NCI-H187 (cell line): ENCODE measurements at places on chromosomes 2 and 18.
A peak's percentile ranks its signal among the peaks of the same experiment; 100 is the strongest.

DNA sequence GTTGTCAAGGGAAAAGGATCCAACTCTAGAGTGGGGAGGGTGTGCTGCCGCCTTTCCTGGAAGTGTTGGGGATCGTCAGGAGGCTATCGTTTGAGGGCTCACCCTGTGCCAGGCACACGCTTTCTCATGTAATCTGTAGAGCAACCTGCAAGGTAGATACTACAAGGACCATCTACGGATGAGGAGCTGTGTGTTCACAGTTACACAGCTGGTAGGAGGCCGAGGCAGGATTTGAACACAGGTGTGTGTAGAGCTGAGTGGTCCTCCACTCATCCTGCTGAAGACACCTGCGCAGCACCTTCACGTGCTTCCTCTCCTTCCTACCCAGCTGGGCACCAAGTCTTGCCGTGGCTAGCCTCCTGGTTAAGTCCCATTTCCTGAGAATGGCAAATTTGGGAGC is 68.3 kb downstream of the MARCO start:
- DNase-seq, result no peak

DNA sequence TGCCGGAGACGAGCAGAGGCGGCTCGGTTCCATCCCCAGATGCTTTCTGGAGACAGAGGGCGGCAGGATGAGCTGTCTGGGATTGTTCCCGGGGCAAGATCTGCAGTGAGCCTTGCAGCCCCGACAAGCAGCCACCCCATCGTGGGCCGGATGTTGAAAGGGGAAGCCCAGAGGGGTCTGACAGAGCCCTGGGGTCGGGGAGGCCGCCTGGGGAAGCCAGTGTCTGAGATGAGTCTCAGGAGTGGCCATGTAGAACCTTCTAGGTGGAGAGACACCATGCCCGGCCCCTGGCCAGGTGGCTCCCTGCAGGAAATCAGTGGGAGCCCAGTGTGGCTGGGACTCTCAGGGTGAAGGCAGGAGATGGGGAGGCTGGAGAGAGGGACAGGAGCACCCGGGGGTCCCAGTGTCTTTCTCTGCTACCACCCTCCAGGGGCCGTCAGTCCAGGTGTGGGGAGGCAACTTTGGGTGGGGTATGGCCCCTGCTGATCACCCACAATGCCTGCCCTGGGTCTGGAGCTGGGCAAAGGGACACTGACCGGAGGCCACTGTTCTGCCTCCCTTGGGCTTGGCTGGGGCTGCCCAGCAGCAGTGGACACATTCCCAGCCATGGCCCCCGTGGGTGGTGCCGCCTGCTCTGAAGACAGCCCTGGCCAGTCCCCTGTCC is 128.3 kb upstream of the HS6ST1 start:
- DNase-seq, result no peak

DNA sequence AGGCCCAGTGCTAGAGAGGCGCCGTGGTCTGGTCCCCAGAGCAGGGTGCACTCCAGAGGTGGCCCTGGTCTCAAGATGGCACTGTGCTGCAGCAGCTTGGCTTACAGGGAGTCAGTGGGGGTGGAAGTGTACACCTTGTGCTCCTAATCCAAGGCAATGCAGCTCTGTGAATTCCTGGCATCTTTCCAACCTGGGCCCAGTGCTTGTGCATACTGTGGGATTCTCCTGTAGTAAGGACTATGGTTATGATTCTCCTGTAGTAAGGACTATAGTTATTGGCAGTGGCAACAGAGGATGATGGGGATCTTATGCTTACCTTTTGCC is 616.7 kb upstream of the REG3G start:
- DNase-seq, result no peak

GRCh38 chr2:124289060-124289459 is 264.0 kb downstream of the CNTNAP5 start:
- DNase-seq, result no peak

GRCh38 chr18:10239103-10239502 is 215.3 kb upstream of the APCDD1 start:
- DNase-seq, result no peak

DNA sequence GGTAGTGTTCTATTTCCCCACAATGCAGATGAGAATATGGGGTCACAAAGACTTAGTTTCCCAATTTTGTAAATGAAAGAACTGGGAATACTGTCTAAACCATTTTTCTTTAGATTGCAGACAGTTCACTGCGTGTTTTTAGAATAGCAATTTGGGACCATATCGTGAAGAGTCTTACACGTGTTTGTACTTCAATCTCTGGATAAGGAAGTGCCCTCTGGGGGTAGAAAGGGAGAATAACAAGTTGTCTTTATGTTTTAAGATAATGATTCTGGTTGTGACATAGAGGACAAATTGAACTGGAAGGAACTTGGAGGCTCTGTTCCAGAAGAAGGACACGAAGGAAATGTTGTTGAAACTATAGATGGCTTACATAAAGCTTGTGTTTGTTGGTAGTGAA is 457.7 kb downstream of the CBLN2 start:
- DNase-seq, result no peak

DNA sequence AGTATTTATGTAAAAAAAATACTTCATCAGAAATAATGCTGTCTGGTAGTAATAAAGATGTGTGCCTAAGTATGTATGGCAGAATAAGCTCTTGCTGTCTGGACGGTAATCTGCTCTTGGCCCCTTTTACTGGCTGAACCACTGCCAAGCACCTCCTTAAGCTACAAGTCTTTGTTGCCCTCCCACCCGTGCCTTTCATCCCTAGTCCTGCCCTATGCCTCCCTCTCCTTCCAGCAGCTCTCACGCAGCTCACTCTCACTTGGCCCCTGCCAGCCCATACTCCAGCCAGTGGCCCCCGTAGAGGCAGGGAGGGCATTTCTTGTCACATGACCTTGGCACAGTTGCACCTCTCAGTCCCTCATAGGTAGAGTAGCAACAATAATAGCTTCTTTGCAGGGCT is 54.5 kb upstream of the NPAS2 start:
- no peak for DNase-seq

- DNase-seq, result no peak
These were observed 256.0 kb upstream of the POU3F3 start for GRCh38 chr2:104597942-104598341.

DNA sequence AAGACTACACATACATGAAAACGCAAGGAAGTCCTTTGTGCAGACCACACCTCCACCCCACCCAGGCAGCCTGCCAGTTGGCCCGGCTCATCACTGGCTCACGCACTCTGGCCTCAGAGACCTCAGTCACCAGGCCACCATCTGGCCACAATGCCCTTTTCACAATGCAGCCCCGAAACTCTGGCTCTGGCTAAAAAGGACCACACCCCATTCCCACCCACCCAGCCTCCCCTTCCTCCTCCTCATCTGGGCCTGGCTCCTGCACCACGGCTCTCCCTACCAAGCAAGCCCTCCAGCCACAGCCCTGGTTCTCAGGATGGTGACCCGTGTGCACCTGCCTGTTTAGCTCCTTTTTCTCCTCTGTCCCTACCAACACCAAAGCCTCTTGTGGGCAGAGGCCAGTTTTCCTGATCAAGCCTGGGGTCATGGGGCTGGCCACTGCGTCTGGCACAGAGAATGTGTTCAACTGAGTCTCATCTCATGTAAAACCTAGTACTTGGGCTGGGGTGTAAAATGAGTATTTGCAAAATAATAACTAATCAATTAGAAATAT is 7.4 kb downstream of the HDAC4 start:
- DNase-seq, result no peak

DNA sequence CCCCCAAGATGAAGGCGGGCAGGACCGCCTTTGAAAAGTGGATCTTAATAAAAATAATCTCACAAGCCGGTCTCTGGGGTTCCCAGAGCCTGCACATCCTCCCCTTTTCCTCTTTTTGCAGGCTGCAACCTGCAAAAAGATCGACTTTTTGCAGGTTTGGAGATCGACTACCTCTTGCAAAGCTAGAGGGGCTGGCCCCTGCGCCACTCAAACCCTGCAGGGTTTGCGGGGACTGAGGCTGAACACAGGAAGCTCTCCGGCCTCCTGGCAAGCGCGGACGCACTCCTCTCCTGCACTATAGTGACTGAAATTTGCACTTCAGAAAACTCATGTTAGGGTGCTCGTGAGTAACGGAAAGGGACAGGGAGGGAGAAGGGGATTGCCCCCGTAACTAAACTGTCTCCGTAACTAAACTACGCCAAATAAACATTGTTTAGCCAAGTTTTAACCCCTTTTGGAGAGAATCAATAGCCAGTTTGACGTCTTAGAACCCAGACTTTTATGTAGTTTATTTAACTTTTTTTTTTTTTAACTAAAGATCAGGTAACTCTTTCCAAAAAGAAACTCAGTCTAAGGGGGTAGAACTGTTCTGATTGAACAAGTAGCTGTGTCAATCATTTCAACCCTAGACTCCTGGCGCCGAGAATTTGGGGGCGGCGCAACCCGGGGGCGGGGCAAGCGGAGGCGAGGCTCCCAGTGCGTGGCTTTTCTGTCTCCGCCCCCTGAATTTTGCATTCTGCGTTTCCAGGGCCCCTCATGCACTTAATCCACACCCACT is 2.5 kb downstream of the IGFBP5 start:
- peak; percentile 53 for DNase-seq

- DNase-seq, result no peak
These were observed 229.5 kb upstream of the ZC3H15 start for GRCh38 chr2:186256540-186256939.

DNA sequence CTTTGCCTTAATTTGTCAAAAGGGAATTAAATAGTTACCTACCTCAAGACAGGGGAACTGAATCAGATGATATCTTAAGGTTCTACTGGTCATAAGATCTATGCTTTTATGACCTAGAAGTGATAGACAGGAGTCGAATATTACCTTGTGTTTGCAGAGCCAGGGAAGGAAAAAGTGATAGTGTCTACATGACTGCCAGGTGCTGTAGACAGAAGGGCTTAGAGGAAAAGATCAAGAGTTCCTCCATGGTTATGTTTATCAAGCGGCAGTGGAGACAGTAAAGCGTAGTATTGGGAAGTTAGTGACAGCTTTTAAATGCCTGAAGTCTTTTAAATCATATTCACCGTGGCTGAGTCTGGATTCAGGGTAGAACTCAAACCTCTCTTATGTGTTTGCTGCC is 11.9 kb downstream of the CRIM1 start:
- no peak for DNase-seq

DNA sequence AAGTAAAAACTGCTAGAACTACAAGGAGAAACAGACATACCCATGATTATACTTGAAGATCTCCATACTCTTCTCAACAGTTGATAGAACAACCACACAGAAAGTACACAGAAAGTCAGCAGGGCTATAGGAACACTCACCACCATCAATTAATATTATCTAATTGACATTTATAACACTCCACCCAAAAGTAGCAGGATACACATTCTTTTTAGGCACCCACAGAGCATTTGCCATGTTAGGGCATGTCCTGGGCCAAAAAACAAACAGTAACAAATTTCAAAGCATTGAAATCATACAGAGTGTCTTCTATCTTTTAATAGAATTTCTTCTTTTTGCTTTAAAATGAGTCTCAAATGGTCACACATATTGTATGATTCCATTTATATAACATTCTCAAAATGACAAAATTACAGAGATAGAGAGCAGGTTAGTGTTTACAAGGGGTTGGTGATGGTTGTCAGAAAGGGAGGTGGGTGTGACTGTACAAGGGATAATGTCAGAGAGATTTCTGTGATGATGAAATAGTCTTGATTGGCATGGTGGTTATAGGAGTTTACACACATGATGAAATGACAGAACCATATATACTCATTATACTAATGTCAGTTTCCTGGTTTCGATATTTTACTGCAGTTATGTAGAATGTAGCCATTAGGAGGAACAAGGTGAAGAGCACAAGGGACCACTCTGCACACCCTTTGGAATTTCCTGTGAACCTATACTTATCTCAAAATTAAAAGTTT is 82.8 kb downstream of the NCK2 start:
- DNase-seq, result no peak

- no peak for DNase-seq
These were observed 787.2 kb downstream of the TSN start for GRCh38 chr2:122542646-122543045.

DNA sequence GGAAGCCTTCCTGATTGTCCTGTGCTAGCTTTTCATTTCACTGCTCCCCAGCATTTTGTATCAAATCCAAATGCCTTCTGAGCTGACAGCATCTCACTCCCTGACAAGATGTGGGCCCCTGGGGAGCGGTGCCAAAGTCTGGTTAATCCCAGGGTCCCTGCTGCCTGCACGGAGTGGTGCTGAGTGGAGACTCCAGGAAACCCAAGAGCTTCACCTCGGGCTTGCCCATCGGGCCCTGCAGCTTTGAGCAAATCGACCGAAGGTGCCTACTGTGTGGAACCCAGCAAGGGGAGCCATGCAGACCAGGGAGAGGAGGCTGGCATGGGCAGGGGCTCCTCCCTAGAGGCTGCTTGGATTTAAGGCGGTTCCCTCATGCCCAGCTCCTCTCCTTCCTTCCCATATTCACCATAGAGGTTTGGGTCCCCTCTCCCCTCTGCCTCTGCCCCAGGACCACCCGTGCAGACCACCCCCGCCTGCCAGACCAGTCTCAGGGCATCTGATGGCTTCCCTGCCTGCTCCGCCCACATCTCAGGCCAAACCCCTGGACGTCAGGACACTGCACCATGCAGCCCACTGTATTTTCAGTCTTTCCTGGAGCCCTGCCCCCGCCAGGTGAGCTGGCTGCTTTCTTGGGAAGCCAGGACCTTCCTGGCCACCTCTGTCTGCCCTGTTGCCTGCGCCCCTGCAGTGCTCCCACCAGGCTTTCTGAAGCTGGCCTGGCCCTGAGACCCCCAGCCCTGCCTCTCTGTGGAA is 37.8 kb downstream of the RRM2 start:
- DNase-seq, result no peak

GRCh38 chr2:147989809-147990403 is 30.6 kb downstream of the ORC4 start:
- DNase-seq, result no peak

DNA sequence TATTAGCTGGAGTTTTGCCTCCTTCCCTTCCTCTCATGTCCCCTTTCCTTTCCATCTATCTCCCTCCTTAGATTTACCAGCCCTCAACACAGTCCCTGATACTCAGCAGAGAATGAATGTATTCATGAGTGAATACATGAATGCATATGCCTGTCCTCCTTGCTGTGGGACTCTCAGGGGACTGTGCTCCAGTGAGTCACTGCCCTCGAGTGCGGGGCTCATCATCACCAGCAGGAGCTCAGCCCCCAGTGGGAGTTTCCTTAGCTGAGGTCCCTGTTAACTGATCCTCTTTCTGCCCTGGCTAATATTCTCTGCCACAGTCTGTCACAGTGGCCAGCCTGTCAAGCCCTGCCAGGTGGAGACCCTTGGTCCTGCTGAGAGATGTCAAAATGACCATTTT is 104.9 kb upstream of the LHCGR start:
- DNase-seq, result no peak

- no peak for DNase-seq
These were observed 319.9 kb downstream of the MYCN start for GRCh38 chr2:16260041-16260830.

GRCh38 chr2:229566370-229566769 is 148.0 kb downstream of the DNER start:
- DNase-seq, result no peak

DNA sequence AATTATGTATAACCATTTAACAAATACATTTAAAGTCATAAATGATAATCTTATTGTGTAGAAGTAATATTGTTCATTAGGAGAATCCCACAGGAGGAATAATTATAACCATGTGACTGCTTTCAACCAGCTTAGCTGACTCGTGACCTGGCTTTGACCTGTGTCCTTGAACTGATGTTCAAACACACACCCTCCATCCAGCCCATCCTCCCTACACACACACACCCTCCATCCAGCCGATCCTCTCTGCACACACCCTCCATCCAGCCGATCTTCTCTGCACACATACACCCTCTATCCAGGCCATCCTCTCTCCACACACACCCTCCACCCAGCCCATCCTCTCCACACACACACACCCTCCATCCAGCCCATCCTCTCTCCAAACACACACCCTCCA is 83.5 kb downstream of the EIPR1 start:
- peak; percentile 30 for DNase-seq

- DNase-seq, result no peak
These were observed 47.6 kb downstream of the PDCL3 start for GRCh38 chr2:100610381-100610831.
